ENCODE measurements at places on chromosomes 7 and 10.
A peak's percentile ranks its signal among the peaks of the same experiment; 100 is the strongest.

DNA sequence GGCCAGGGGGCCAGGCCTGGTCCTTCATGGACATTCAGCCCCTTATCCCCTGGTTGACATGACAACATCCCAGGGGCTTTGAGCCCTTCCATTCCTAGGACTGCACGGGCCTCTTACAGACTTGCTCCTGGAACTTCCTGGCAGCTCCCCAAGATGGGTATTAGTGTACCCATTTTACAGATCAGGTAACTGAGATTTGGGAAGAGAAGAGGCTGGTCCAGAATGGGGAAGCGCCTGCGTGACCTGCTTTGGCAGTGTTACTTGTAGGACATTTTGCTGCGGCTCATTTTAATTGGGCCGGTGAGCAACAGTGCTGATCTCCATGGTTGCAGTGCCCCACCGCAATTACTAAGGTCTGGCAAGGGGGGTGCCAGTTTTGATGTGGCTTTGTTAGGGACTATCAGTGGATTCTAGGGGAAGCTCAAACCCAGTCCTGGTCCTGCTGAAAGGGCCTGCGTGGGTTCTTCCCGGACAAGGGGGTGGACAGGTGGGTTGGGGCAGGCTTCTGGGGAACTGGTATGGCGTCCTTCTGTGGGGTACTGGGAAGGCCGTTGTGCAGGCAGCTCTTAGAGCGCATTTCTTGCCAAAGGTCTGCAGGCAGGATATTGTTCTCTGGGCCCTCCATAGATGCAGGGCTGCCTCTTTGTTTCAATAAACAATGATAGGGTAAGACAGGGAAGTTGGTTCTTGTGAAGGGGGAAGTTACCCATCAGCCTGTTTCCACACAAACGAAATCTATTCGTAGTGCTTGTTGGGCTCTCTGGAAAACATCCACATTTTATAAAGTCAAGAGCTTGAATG is 137.6 kb downstream of the RGS10 start:
- DNase-seq = no peak

GRCh38 chr7:139095194-139095659 is 14.3 kb downstream of the ZC3HAV1 start:
- DNase-seq = peak; percentile 73

DNA sequence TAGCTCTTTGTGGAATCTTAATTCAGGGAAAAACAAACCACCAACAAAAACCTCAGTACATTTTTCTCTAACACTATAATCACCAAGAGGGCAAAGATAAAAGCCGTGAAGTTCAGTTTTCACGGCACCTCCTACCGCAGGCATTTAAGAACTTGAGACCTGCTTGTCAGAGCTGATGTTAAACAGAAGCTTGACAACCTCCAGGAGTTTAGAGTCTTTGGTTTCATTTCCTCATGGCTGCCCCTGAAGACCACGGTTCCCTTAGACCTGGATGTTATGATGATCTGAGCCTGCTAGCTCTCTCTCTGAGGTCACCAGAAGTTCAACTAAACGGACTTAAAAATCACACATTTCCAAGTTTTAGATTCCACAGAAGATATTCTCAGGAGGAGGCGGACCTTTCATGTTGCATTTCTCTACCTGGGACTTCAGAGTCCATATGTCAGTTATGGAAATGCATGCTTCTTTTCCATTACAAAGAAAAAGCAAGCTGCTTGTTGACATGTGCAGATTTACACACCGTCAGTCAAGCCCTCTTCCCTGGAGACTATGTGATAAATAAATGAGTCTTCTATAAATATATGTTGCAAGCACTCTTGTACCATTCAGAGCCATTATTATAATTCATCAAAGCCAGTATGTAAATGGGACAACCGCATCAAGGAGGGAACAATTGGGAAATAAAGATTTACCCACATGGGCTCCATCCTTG is 258.0 kb downstream of the GFRA1 start:
- DNase-seq = no peak

DNA sequence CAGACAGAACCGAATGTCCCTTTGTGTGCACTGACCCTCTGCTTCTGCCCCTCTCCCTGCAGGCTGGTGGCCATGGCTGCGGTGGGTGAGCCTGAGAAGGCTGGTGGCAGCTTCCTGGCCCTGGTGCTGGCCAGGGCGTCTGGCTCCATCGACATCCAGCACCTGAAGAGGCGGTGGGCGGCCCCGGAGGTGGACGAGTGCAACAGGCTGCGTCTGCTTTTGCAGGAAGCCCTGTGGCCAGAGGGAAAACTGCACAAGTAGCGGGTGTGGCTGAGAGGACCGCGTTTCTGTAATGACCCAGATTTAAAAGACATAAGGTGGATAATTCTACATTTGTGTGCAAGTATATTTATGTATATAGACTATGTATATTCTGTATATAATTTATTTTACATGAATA is 89.2 kb downstream of the DYNC2I1 start:
- no peak for DNase-seq

- DNase-seq = no peak
Observed at GRCh38 chr10:176677-177076, 41.4 kb downstream of the ZMYND11 start.

- no peak for DNase-seq
Observed at GRCh38 chr7:98958968-98959367, 80.6 kb downstream of the TRRAP start.

GRCh38 chr10:112517451-112517862 is 70.4 kb downstream of the VTI1A start:
- no peak for DNase-seq

- DNase-seq = no peak
Observed at GRCh38 chr7:92988051-92988450, 129.7 kb downstream of the SAMD9 start.

DNA sequence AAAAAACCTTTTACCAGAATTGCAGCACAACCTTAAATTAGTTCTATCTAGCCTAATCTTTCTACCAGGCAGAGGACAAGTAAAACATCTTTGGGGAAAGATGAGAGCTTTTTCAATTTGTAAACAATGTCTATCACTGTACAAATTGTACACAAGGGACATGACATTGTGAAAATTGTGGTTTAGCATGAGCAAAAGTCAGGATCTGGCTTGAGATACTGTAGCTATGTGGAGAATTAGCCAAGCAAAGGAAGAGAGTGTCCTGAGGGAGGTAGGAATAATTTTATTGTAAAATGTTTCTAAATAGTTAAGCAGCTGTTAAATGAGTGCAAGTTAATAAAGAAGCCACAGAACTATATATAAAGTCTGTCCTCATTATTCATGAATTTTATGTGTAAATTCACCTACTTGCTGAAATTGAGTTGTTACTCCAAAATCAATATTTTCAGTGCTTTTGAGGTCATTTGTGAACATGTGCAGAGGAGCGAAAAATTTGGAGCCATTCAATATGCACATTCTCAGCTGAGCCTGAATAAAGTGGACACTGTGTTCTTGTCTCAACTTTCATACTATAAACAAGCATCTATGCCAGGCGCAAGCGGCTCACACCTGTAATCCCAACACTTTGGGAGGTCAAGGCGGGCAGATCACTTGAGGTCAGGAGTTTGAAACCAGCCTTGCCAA is 42.8 kb upstream of the POM121L12 start:
- no peak for DNase-seq

All from CD4-positive, alpha-beta T cell (primary cell).